Stimulated activated naive CD8-positive, alpha-beta T cell treated with anti-CD3 and anti-CD28 coated beads, Interleukin-15, Interleukin-2, amounts not matched to agents 100 U/mL and 50 U/mL, for 24 hours (primary cell): ENCODE measurements at places on chromosomes 2 and 18.

DNA sequence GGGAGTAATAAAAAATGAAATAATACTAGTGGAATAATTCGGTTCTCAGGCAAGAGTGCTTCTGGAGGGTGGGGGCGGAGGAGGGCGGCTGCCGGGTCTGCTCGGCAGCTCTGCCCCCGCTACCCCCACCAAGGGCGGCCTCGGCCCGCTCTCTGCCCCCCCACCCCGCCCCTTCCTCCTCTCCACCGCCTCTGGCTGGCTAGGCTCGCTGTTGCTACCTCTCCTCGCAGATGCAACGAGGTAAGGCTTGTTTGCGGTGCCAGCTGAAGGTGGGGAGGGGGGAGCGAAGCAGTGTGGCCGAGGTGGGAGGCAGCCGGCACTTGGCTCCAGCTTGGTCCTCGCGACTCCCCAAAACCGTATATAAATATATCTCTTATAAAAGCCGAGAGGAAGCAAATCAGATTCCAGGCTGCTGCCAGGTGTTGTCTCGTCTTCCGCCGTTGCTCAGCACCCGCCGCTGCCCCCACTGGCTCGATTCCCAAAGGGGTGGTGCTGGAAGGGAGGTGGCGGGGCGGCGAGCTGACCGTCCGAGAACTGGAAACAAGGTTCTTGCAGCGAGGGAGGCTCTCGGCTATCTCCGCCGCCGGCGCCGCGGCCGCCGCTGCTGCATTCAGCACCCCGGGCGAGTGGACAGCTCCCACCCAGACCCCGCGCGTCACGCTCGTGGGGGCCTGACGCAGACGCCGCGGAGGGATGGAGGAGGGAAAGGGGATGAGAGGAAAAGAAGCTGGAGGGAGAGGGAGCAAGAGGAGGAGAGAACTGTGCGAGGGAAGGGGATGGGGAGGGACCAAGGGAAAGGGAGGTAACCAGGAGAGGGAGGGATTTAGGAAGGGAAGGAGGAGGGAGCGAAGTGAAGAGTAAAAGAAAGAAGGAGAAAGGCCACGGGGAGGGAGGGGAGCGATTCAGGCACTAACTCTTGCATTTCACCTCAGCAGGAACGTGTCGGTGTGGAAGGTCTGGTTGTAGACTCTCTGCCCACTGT, at the start of gene MARCHF4:
TSS of gene MARCHF4 (minus strand) at position 763 of the 982 bp plus-strand sequence. CDS start 2,223 bp downstream, outside the sequence.
- DNase-seq: peak; percentile 78

GRCh38 chr18:70234667-70235459, 29.4 kb upstream of the RTTN start:
- no peak for DNase-seq

GRCh38 chr2:142165790-142166189, 35.0 kb upstream of the LRP1B start:
- DNase-seq: no peak

DNA sequence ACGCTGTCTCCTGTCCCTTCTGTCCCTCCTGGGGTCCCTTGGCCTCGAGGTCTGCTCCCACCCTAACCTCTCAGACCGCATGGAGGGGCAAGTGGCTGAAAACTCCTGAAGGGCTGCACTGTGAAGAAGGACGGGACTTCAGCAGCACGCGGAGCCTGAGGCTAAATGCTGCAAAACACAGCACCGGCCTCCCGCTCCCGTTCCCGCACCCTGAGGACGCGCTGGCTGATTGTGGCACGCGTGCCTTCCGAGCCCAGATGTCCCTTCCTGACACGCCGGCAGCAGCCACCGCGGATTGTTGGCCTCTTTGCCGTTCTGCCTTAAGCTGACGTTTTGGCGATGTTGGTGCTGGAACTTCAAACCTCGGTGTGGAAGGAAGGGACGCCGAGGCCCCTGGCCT, 125.9 kb upstream of the CTDP1 start:
- DNase-seq: no peak

GRCh38 chr2:8328217-8328616, 353.6 kb upstream of the ID2 start:
- DNase-seq: no peak

DNA sequence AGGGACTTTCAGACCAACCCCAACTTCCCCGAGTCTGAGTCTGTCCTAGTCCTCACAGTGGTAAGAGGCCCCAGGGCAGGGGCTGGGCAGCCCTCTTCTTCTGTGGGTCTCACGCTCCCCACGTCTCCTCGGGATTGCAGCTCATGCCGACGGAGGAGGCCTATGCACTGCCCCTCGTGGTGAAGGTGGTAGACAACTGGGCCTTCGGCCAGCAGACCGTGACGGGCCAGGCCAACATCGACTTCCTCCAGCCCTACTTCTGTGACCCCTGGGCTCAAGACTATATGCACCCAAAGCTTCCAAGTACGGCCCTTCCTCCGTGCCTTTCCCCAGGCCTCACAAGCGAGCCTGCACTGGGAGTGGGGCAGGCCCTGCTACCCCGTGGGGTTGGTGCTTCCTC, 44.3 kb downstream of the LMAN2L start:
- DNase-seq: no peak

DNA sequence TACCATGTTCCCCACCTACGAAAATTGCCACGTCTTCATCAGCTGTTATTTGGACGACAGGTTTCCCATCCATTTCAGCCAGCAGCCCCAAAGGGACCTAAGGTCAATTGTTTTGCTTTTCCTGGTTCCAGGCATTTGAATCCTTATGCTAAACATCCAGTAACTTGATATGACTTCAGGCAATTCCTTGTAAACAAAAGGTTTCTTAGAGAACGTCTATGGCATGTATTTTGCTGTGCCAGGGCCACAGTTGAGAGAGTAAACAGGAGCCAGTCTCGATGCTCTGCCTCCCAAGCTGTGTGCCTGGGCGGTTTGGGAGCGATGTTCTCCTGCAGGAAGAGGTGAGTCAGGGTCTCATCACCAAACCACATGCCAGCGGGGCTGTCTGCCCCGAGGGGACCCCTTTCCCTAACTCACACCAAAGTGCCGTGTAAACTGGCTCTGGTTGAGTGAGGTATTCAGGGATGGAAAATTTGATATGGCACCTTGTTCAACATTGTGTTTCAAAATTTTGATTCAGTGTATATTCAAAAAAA, 12.9 kb upstream of the MC5R start:
- no peak for DNase-seq

DNA sequence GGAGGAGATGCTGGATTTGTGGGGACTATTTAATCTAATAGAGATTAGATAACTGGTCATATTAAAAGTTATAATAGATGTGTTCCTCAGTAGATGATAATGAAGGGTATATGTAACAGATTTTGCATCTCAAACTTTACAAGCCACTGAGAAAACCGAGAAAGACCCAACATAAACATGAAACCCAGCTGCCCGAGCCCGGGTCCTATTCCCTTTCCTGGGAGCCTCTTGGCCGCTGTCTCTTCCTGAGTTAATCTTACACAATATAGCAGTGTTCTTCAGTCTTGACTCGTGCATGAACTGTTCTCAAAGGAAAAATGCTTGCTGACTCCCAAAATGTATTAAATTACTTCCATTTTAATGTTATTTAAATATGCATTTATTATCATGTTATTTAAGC, 94.5 kb downstream of the COPS8 start:
- no peak for DNase-seq

GRCh38 chr2:211881449-211881848, 657.2 kb downstream of the ERBB4 start:
- DNase-seq: no peak

DNA sequence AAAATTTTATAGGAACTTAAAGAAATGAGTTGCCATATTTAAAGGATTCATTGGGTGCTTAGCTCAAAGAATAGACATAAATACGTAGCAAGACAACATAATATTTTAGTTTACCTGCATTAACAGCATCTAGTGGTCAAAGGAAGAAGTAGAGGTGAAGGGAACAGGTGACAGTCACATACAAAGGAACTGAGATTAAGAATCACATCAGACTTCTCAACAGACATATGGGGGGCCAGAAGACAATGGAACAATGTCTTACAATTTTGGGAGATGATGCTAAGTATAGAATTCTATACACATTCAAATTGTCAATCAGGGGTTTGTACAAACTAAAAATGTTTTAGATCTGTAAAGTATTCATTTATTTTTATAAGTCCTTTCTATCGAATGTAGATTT, 38.6 kb upstream of the CCDC102B start:
- DNase-seq: no peak

DNA sequence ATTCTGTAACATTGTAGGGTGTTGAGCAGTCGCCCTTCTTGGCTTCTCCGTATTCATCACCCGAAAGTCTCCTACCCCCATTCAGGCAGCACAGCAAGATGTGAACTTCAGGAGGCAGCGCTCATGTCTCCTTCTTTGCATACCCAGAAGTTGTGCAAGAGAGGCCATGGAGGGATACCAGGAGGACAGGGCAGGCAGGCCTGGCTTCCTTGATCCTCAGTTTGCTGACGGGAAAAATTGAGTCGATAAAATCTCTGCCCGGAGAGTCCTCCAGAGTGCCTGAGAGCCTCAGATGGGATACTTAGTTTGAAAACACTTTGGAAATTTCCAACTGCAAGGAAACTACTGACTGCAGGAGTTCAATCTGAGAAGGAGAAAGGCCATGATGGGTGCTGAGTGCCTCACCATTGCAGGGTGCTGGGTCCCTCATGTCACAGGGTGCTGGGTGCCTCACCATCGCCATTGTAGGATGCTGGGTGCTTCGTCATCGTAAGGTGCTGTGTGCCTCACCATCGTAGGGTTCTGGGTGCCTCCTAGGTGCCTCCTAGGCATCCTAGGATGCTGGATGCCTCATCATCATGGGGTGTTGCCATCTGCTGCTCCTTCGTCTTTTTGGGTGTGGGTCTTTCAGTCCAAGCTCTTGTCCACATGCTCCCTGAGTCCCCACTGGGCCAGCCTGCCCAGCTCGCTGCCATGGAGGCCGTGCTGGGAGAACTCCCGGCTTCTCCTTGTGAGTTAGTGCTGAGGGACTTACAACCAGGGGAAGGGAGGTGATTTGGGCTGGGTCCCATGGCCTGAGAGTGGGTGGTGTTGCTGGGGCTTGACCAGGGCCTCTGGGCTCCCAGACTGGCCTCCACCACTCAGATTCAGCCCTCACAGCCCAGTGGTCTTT, 162.4 kb downstream of the DDX1 start:
- DNase-seq: no peak

DNA sequence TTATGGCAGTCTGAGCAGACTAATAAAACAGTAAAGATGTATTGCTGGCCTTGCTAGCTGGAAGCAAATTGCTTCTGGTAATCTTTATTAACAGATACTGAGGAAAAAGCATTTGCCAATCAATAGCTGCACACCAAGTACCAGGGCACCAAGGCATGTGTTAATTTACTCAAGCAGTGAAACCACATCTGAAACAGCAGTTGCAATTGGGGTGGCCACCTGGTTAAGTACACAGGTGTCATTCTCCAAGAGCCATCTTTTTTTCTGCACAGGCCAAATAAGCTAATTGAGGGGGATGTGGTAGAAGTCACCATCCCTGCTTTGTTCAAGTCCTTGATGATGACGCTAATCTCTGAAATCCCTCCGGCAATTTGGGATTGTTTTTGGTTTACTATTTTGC, 8.6 kb upstream of the SEH1L start:
- DNase-seq: no peak
